ENCODE measurements at places on chromosomes 11 and 22. TPM values are rescaled to one million over a fixed set of nuclear protein-coding genes. Genes with fewer than 3 reads are reported as not detected.

DNA sequence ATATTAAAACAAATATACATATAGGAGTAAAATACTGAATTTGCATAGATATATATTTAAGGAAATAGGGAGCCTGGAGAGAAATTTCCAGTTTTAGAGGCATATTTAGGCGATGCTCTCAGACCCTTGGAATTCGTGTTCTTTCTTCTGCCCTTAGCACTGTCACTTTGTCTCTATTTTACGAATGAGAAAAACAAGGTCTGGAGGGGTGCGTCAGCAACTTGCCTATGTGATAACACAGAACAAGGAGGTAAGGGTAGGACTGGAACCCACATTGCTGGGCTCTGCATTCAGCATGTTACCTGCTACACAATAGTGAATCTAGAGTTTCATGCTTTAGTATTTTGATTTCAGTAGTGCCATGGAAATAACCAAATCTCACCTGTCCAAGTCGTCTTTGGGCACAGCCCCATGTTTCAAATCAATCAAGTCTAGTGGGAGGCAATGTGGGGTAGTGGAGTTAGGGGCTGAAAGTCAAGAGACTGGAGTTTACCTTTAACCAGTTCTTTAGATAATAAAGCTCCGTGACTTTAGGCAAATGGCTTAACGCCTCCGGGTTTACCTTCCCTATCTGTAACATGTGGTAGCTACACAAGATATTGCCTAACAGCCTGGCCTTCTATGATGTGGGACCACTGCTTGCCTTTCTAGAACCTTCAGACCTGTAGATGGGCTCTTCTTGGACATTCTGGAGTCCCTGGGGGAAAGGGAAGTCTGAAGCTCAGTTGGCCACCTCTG lies 44.8 kb upstream of the AMPD3 start:
- DNase-seq, result no peak

DNA sequence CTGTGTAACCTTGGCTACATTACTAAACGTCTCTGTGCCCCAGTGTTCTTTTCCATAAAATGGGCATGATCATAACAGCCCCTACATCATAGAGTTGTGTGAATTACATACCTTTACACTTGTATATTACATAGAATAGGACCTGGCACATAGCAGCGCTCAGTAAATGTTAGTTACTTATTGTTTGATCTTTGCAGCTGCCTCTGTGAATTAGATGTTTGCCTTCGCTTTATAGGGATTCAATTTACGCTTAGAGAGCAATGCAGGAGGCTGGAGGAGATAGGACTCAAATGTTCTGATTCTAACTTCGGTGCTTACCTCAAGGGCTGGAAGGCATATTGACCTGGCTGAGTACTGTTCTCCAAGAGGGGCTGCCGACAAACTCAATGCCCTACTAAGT lies 10.4 kb upstream of the TIMP3 start:
- DNase-seq, result no peak

Gene OR52E8
- not detected for polyA plus RNA-seq

DNA sequence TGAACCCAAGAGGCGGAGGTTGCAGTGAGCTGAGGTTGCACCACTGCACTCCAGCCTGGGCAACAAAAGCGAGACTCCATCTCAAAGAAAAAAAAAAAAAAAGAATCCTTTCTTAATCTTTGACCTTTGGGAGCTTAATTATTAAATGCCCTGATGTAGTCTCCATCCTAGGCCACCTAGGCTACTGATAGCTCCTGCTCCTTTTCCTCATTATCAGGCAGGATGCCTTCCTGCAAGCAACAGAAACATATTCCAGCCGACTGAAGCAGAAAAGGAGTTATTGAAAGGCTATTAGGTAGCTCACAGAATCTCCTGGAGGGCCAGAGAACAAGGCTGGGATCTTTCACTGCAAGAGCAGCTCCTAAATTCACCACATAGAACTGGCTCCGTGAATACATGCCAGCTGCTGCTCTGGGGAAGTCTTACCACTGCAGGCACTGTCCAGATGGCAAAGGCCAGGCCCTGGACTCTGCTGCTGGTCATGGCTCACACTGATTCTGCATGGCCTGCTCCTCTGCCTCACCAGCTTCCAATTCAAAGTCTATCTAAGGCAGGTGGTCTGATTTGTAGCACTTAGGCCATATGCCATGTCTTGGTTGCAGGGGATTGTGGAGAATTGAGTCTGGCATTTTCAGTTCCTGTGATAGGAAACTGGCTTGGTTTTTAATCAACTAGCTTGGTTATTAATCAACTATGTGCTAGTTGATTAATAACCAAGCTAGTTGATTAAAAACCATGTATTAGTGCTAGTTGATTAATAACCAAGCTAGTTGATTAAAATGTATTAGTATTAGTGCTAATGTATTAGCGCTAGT lies 26.0 kb upstream of the POLD3 start:
- DNase-seq, result no peak

Gene ASCL2
- polyA plus RNA-seq, result 60.0 TPM

Gene C11orf87
- 0.06 TPM for polyA plus RNA-seq

- DNase-seq, result no peak
These were observed 14.2 kb upstream of the PIK3C2A start for GRCh38 chr11:17221968-17222367.

GRCh38 chr22:45640291-45640940 lies 31.2 kb upstream of the ATXN10 start:
- DNase-seq, result no peak

- no peak for DNase-seq
These were observed 15.6 kb upstream of the RDX start for GRCh38 chr11:110311783-110312579.

GRCh38 chr11:36041988-36042611 lies 98.2 kb downstream of the LDLRAD3 start:
- no peak for DNase-seq

DNA sequence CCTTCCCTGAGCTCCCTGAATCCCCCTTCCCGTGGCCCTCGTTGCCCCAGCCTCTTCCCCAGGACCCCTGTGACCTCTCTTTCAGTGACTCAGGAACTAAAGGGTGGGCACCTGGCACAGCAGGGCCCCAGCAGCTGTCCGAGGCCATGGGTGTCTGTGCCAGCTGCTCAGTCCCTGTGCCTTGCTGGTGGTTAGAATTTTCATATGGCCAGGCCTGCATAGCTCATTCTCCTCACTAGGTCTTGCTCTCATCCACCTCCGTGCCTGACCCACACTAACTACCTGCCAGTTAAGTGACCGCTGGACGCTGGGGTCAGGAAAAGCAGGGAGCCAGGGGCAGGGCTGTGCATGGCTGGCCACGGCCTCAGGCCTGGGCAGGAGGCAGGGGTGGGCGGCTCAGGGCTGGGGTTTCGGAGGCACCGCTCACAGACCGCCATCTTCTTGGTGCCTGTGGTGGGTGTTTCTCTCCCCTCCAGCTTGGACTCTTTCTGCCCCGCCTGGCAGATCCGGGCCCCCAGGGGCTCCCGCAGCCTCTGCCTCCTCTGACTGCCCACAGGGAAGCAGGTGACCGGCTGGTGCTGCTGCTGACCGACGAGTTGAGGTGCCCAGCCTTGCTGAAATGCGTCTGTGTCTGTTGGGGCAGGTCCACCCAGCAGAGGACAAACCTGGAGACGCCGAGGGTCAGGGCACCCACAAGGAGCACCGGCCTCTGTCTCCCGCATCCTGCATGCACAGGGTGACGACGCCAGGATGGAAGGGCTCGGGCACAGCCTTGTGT lies 20.3 kb downstream of the MRGPRD start:
- DNase-seq, result no peak

DNA sequence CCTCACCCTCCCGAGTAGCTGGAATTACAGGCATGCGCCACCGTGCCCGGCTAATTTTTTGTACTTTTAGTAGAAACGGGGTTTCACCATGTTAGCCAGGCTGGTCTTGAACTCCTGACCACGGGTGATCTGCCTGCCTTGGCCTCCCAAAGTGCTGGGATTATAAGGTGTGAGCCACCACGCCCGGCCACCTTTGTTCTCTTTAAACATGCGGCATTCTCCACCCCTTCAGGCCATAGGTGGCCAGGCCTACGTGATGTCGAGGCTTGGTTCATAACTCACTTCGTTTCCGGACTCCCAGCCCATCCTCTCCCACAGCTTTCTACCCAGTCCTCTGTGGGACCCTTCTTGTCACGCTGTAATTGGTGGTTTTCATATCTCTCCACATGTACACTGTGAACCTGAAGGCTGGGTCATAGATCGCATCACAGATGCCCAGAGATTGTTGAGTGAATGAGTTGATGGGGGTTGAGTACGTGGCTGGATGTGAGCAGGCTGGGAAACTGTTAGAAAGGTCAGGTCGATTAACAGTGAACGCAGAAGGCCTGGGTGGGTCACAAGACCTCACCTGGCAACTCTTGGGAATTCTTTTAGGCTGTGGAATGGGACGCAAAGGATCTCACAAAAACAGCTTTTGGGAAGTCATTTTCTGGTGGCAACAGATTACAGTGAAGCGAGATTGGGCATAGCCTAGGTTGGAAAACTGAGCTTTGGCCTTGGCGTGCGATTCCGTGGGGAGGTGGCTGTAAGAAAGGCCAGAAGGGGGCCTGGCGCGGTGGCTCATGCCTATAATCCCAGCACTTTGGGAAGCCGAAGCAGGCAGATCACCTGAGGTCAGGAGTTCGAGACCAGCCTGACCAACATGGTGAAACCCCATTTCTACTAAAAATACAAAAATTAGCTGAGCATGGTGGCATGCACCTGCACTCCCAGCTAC lies 44.5 kb downstream of the ST14 start:
- no peak for DNase-seq

Gene FAM180B
- not detected for polyA plus RNA-seq
